Mesothelial cell of epicardium (in vitro differentiated cells): ENCODE measurements at places on chromosomes 5 and 9.
A peak's percentile ranks its signal among the peaks of the same experiment; 100 is the strongest.

GRCh38 chr5:72752909-72753308 is 63.6 kb upstream of the TNPO1 start:
- H3K27me3 ChIP-seq, result no peaks in the 10 kb centered on the region
- no peak for DNase-seq
- no peak overlapping the region for H3K4me3 ChIP-seq

DNA sequence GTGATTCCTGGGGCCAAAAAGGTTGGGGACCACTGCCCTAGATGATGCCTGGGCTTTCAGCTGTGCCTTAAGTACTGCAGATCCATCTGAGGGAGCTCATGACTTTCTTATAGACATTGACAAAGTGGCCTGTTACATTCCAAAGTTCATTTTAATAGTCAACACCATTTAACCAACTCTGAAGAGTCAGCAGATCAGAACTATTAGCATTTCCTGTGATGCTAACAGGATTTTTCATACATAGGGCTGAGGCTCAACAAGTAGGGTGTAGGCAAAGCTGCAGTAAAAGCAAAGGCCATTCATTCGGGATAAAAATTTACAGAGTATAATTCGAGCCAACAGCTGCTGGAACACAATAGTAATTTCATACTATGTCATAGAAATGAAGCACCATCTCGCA is 105.4 kb downstream of the LPAR1 start:
- H3K4me1 ChIP-seq, result no peaks in the 10 kb centered on the region
- no peak overlapping the region for H3K27ac ChIP-seq
- no peak overlapping the region for H3K4me3 ChIP-seq
- no peaks in the 10 kb centered on the region for H3K27me3 ChIP-seq
- no peak for DNase-seq

GRCh38 chr5:92337772-92338234 is 954.7 kb upstream of the ARRDC3 start:
- DNase-seq, result no peak
- no peaks in the 10 kb centered on the region for H3K36me3 ChIP-seq
- peak overlapping the region; percentile 5 for H3K27ac ChIP-seq
- H3K4me1 ChIP-seq, result peaks cover 12% of the 10 kb centered on the region
- H3K4me3 ChIP-seq, result no peak overlapping the region
- no peaks in the 10 kb centered on the region for H3K27me3 ChIP-seq

GRCh38 chr5:154593071-154593470 is 115.0 kb upstream of the HAND1 start:
- H3K4me3 ChIP-seq, result no peak overlapping the region
- peaks cover 2% of the 10 kb centered on the region for H3K36me3 ChIP-seq
- H3K27ac ChIP-seq, result no peak overlapping the region
- no peaks in the 10 kb centered on the region for H3K4me1 ChIP-seq

DNA sequence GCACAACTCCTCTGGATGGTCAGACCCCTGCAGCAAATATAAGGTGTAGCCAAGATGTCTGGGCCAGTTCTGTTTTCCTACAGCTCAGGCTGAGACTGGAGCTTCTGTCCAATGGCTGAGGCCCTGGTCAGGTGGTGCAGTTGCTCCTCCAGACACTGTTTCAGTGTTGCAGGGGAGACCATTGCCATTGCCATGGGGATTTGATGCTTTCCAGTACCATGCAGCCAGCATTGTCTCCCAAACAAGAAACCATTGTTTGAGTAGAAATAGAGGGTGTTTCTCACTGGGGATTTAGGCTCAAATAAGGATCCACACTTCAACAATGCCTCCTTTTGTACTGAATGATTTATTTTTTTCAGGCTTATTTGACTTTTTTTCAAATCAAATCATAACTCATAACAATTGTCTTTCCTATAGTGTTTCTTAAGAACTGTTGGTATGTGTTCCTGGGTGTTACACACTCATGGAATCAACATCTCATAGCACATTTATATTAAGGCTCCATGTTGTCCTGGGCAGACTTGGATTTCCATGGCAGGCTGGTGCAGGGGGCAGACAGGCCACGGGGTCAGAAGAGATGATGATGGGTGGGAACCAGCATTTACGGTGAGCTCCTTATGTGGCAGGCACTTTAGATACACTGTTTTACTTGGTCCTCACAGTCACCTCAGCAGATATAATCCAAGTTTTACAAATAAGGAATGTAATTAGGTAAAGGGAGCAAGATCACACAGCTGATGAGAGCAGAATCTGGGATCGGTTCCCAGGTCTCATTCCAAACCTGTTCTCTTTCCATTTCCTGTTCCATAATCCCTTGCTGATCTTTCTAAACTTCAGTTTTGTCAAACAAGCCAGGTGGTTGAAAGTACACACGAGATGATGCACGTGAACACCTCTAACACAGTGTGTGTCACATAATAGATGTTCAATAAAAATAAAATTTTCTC is 95.9 kb upstream of the GNAQ start:
- H3K27ac ChIP-seq, result no peak overlapping the region
- H3K36me3 ChIP-seq, result no peaks in the 10 kb centered on the region
- H3K4me3 ChIP-seq, result no peak overlapping the region
- H3K27me3 ChIP-seq, result peaks cover 25% of the 10 kb centered on the region
- DNase-seq, result no peak

- H3K4me1 ChIP-seq, result no peaks in the 10 kb centered on the region
- H3K27me3 ChIP-seq, result no peaks in the 10 kb centered on the region
- no peak overlapping the region for H3K4me3 ChIP-seq
- H3K27ac ChIP-seq, result no peak overlapping the region
- no peak for DNase-seq
Measured at GRCh38 chr9:104780796-104781395, 17.0 kb downstream of the NIPSNAP3B start.

DNA sequence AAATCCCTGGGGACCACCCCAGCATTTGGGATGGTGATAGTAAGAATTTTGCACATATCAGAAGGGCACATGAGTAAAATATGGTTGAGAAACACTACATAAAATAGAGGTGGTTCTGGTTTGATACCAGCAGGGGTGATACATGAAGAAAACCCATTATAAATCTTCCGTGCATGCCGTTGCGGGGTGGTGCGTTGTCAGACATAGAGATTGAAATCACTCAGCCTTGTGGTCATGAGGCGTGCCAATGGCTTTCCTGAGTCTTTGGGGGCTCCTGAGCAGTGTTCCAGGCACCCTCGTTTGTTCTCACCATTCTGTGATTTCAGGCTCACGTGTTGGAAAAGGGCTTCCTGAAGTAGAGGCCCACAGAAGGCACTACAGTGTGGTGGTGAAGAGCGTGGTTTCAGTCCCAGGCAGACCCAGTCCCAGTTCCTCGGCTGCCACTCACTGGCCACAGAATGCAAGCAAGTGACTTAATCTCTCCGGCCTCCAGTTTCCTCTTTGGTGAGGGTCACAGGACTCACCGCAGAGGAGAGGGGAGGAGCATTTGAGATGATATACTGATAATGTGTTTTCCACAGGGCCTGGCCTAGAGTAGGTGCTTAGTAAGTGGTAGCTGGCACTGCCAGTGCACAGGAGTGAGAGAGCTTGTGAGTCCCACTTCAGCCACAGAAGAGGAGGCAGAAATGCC is 20.5 kb upstream of the GLRX start:
- H3K4me3 ChIP-seq, result no peak overlapping the region
- H3K4me1 ChIP-seq, result peaks cover 9% of the 10 kb centered on the region
- DNase-seq, result no peak
- no peaks in the 10 kb centered on the region for H3K27me3 ChIP-seq
- H3K36me3 ChIP-seq, result no peaks in the 10 kb centered on the region
- H3K27ac ChIP-seq, result no peak overlapping the region

DNA sequence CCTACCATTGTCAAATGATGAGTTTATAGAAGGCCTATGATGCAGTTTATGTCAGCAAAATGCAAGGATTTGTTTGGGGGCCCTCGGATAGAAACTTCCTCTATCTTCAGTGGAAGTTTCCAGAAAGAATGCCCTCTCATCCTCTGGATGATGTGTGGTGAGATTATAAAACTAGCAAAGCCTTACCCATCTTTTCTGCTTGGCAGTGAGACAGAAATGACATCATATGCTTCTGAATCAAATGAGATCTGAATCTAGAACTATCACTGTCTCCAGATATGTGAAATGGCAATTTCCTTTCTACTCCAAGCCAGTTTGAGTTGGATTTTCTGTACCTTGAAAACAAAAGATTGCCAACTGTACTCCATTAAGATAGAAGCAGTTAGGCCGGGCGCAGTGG is 60.4 kb upstream of the CKMT2 start:
- H3K36me3 ChIP-seq, result peaks cover 3% of the 10 kb centered on the region
- no peak overlapping the region for H3K27ac ChIP-seq
- H3K4me1 ChIP-seq, result peaks cover 7% of the 10 kb centered on the region
- no peak overlapping the region for H3K4me3 ChIP-seq
- DNase-seq, result no peak
- no peaks in the 10 kb centered on the region for H3K27me3 ChIP-seq

DNA sequence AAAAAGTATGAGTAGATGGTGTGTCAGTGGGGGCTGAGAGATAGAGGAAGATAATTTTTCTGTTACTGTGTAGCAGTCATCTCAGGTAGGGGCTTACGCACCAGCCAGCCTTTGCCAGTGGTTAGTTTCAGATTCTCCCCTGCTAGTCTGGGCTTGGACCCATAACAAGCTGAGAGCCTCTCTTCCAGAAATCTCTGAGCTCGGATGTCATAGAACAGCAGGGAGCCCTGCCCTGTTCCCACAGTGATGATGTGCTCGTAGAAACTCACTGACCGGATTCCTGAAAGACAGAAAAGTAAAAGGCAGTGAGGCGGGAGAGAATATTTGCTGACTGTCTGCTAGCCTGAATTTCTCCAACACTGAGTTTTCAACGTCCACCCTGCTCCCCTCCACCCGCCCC is 37.2 kb downstream of the DCAF12 start:
- no peaks in the 10 kb centered on the region for H3K4me1 ChIP-seq
- DNase-seq, result no peak

DNA sequence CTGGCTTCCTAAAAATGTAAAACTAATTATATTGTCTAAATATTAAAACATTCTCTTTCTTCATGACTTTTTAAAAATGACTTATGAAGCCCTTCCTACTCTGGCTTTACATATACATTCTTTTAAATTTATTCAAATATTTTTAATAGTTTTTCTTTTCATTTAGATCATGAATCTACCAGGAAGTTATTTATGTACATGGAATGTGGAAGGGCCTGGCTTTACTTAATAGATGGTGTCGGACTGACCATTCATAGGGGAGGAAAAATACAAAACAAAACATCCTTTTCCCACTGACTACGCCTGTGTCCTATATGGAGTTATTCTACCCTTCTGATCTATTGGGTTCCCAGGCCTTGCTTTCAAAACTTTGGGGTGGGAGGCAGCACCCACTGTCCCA is 129.8 kb downstream of the MACROH2A1 start:
- H3K27ac ChIP-seq, result peak overlapping the region; percentile 97
- no peak for DNase-seq
- no peaks in the 10 kb centered on the region for H3K36me3 ChIP-seq
- no peaks in the 10 kb centered on the region for H3K27me3 ChIP-seq
- no peak overlapping the region for H3K4me3 ChIP-seq

DNA sequence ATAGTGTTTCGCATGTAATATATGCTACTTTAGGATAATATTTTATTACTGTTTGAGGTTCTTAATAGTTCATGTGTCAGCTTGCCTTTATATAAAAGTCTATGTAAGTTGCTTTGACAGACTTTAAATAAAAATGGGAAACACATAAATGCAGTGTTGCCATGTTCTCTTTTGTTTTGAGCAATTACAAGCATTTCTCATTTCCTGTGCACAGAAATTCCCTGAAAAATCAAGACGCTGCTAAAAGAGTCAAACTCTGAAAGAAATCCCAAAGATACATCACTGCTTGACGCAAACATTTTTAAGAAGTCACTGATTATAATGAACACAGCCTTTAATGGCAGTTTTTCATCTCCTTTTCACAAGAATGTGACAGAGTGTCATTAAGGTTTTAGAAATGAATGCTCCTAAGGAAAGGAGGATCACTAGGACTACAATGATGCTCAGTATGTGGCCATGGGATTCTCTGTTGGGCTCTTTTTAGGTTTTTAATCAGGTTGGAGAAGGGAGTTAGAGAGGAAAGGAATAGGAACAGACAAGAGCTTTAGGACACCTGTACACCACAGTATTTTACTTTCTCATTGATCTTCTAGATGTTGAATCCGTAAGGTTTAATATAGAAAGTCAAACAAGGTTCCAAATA is 29.4 kb downstream of the ZCCHC7 start:
- H3K36me3 ChIP-seq, result peaks cover 10% of the 10 kb centered on the region
- DNase-seq, result no peak
- no peak overlapping the region for H3K4me3 ChIP-seq
- H3K27me3 ChIP-seq, result no peaks in the 10 kb centered on the region
- H3K4me1 ChIP-seq, result peaks cover 4% of the 10 kb centered on the region

DNA sequence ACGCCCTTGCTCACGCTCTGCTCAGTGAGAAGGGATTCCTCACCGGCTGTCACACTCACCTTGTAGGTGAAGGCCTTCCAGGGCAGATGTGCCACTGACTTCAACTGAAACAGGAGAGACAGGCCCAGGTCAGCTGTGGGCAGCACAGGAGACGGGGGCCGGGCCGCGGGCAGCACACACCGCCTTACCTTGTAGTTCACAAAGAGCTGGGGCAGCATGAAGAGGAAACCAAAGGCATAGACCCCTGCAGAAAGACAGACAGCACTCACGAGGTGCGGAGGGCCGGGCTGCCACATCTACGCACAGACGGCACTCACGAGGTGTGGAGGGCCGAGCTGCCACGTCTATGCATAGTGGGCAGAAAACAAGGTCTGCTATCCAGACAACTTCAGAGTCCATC is 23.3 kb downstream of the CLPTM1L start:
- H3K4me1 ChIP-seq, result peaks cover 3% of the 10 kb centered on the region
- no peak overlapping the region for H3K4me3 ChIP-seq
- no peak overlapping the region for H3K27ac ChIP-seq
- no peaks in the 10 kb centered on the region for H3K27me3 ChIP-seq
- peaks cover 44% of the 10 kb centered on the region for H3K36me3 ChIP-seq

DNA sequence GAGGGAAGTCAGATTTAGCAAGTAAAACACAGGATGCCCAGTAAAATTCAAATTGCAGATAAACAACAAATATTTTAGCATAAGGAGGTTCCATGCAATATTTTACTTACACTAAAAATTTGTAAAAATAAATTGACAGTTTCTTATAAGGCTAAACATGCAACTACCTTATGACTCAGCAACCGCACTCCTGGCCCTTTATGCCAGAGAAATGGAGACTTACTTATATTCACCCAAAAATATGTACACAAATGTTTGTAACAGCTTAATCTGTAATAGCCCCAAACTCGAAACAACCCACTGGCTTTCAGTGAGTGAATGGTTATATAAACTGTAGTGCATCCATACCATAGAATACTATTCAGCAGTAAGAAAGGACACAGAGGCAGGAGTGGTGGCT is 28.6 kb upstream of the TRIM14 start:
- no peak overlapping the region for H3K4me3 ChIP-seq
- no peaks in the 10 kb centered on the region for H3K36me3 ChIP-seq
- no peak for DNase-seq
- peaks cover 12% of the 10 kb centered on the region for H3K4me1 ChIP-seq
- no peaks in the 10 kb centered on the region for H3K27me3 ChIP-seq
- H3K27ac ChIP-seq, result no peak overlapping the region

GRCh38 chr9:121383715-121384114 is 13.7 kb upstream of the STOM start:
- no peak for DNase-seq
- no peaks in the 10 kb centered on the region for H3K36me3 ChIP-seq
- no peaks in the 10 kb centered on the region for H3K27me3 ChIP-seq
- no peak overlapping the region for H3K4me3 ChIP-seq

DNA sequence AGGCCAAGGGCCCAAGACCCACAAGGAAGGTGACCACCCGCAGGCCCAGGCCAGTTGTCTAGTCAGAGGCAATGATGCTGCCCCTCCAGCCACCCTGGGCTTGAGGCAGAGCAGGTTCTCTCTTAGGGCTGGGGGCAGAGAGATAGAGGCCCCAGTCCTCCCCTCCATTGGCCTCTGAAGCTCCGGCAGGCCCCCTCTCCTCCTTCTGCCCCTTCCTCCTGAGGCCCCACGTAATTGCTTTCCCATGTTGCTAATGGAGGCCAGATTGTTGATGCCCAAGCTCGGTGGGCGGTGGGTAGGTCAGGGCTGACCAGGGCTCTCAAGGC is 26.6 kb upstream of the ENHO start:
- no peaks in the 10 kb centered on the region for H3K36me3 ChIP-seq
- no peak overlapping the region for H3K4me3 ChIP-seq
- no peak overlapping the region for H3K27ac ChIP-seq
